ENCODE measurements at places on chromosomes 12 and 14. TPM values are rescaled to one million over a fixed set of nuclear protein-coding genes. Genes with fewer than 3 reads are reported as not detected.

DNA sequence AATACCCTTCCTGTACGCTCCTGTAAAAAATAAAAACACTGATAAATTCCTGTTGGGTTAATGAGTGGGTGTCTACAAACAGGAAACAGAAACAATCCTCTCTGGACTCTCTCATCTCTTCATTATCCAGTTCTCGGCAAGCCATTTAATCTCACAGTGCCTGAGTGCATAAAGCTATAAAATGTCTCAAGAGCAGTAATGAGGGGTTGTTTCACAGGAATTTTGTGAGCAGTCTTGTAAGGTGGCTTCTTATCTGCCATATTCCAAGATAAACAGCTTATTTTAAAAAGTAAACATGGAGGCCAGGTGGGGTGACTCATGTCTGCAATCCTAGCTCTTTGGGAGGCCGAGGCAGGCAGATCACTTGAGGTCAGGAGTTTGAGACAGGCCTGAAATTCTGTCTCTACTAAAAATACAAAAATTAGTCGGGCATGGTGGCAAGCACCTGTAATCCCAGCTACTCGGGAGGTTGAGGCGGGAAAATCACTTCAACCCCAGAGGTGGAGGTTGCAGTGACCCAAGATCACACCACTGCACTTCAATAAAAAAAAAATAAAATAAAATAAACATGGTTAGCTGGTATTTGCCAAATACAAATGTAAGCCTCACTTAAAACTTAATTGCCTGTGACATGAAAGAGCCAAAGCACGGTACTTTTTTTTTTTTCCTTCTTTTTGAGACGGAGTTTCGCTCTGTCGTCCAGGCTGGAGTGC lies 54.0 kb downstream of the CLIP1 start:
- H3K4me1 ChIP-seq = peaks cover 23% of the 10 kb centered on the region
- H3K36me3 ChIP-seq = no peaks in the 10 kb centered on the region

FOXG1 gene
- 0.18 TPM for total RNA-seq

GRCh38 chr12:2267703-2268470 lies 215.1 kb downstream of the CACNA1C start:
- no peaks in the 10 kb centered on the region for H3K27me3 ChIP-seq
- no peaks in the 10 kb centered on the region for H3K36me3 ChIP-seq
- H3K4me3 ChIP-seq = no peak overlapping the region
- H3K4me1 ChIP-seq = peaks cover 57% of the 10 kb centered on the region
- peak overlapping the region; percentile 90 for H3K27ac ChIP-seq
- DNase-seq = peak; percentile 83

DNA sequence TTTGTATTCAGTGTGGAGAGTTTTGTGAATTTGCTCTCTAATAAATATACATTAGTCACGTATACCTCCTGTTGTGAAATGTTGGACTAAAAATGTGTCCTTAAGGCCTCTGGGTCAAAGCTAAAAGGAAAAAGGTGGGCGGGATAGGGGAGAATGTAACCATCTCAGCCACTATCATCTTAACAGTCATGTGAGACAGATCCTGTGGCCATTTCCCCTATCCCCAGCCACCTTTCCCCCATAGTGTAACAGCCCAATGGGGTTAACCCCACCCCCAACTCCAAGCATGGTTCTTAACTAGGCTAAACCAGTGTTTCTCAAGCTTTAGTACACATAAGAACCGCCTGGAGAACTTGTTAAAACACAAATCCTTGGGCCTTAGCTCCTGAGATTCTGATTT lies 6.5 kb upstream of the ITPR2 start:
- no peaks in the 10 kb centered on the region for H3K36me3 ChIP-seq
- H3K27me3 ChIP-seq = no peaks in the 10 kb centered on the region
- no peaks in the 10 kb centered on the region for H3K4me1 ChIP-seq
- H3K27ac ChIP-seq = no peak overlapping the region
- DNase-seq = no peak

- H3K4me3 ChIP-seq = no peak overlapping the region
- no peak overlapping the region for H3K27ac ChIP-seq
- H3K4me1 ChIP-seq = no peaks in the 10 kb centered on the region
- H3K36me3 ChIP-seq = no peaks in the 10 kb centered on the region
- no peak for DNase-seq
These were observed 681.0 kb downstream of the NRXN3 start for GRCh38 chr14:78851189-78851588.

SLC6A13 gene
- 2.6 TPM for total RNA-seq

DNA sequence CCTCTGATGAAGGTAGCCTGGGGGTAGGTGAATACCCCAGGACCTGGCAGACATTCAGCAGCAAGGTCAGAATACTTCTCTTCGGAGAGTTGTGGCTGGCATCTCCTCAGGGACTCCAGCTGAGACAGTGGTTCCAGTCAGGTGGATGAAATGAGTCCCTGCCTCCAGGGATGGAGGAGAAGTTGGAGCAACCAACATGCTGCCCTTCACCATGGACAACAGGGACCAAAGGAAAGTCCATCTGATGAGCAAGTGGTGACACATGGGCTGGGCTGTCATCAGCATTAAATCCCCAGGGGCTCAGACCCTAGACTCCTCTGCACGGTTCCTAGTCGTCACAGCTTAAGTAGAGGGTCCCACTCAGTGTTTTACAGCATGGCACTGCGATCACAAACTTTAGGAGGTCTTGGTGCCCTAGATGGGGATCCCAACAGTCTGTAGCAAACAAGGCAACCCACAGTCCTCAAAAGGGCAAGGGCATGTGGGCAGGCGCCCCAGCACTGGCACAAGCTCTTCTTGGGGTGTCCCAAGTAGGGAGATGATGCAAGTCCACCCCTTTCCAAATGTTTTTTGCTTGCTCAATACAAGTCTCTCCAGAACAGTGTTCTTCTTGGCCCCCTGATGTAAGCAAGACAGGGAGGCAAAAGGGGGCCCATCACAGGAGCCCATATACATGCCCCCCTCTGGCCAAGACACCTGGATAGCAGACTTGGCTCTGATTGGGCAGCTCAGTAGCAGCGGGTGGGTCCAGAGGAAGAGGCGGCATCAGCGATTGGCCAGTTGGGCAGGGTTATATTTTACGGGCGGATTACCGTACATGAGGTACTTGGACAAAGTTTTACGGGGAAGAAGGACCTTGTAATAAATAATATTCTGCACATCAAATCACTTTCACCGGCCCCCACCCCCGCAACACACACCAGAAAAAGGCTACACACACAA lies 10.8 kb upstream of the CDH24 start:
- no peak for DNase-seq
- peak overlapping the region; percentile 14 for H3K4me3 ChIP-seq

Data from astrocyte (in vitro differentiated cells and primary cell).